AG09309 (cell line): ENCODE measurements at places on chromosomes 2 and 18.

- DNase-seq: no peak
Observed at GRCh38 chr2:220767591-220768255, 804.4 kb downstream of the EPHA4 start.

- no peak for DNase-seq
Observed at GRCh38 chr2:118279005-118279404, 190.7 kb downstream of the INSIG2 start.

DNA sequence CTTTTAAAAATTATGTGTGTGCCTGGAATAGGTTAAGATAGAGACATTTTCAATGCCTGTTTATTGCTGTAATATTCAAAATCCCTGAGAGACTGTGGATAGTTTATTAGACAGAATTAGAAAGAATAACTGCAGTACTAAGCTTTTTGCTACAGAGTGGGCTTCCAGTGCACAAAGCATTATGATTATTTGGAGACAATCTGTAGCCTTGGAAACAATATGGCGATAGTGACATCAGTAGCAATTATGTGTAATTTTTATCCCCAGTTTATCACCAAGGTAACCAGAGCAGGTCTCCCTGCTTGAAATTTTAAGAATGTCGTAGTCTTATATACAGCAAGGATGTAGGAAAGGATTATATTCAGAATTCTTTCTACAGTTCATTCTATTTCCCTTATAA is 100.0 kb downstream of the MYO3B start:
- DNase-seq: no peak

GRCh38 chr18:6405237-6406074 is 9.3 kb downstream of the L3MBTL4 start:
- no peak for DNase-seq

GRCh38 chr2:235096447-235096846 is 144.6 kb downstream of the SH3BP4 start:
- DNase-seq: no peak
